ENCODE measurements at places on chromosomes 1 and 21.

GRCh38 chr1:110726755-110727154 lies 52.0 kb upstream of the KCNA3 start:
- no peak for DNase-seq

DNA sequence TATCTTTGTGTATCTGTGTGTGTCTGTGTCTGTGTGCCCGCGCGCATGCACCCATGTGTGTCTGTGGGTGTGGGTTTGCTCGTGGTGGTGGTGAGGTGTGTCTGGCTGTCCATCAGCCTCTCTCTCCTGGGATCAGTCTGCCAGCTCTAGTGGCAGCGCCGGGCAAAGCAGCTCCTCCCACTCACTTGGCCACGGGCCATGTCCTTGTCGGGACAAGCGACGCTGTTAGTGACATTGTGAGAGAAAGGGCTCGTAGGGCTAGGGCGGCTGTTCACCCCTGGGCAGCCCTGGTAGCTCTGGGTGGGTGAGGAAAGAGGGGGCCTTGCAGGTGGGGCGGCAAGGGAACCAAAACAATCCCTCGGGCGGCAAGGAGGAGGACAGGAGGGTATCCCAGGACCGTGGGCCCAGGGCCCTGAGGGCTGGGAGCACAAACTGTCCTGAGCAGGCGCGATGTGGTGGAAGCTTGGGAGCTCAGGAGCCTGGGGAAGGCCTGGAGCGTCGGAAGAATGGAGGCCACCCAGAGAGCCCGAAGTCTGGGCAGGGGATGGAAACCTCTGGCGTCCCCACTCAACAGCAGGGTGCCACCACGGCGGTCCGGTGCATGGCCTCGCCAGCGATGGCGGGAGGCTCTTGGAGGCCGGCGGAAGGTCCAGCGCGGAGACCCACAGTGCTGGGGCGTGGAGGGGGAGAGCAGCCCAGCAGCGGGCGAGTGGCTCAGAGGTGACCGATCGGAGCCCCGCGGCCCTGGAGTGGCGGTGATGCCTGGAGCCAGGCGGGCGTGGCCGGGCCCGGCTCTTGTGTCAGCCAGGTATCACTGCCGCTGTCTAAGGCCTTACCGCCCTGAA lies 140.5 kb downstream of the LIPI start:
- no peak for DNase-seq

DNA sequence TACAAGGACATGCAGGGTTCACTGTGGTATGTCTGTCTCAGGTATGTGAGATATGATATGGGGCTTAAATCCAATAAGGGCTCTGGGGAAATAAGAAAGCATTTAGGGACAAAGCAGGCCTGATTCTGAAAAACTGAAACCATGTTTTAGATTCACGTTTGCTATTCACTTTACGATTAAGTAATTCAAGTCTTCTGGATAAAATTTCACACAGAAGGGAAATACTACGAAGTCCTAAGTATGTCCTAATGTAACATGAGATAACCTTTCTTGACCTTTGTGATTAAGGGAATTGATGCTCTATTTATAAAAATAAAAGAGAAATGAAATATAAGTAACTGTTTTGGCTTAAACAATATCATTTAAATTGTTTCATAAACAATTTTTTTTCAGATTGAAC lies 55.4 kb downstream of the HNRNPR start:
- DNase-seq, result no peak

DNA sequence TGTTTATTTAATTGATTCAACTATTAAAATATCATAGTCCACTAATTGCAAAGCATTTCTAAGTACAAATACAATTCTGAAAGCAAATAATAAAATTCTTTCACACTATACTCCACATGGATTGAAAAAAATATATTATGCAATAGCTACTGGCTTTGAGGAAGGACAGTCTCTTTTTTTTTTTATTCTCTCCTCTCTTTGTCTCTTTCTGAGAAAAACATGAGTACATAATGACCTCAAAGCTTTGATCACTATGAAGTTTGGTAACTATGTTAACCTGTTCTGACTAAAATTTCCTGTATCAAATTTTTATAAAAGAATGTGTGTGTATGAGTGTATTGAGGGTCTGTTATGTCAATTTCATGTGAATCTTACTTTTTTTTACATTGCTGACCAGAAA lies 96.2 kb downstream of the RGS2 start:
- no peak for DNase-seq

GRCh38 chr1:208279826-208280588 lies 35.8 kb upstream of the PLXNA2 start:
- no peak for DNase-seq

GRCh38 chr1:200556002-200556401 lies 64.5 kb downstream of the KIF14 start:
- DNase-seq, result no peak
